ENCODE measurements at places on chromosomes 5 and 9.
A peak's percentile ranks its signal among the peaks of the same experiment; 100 is the strongest.

DNA sequence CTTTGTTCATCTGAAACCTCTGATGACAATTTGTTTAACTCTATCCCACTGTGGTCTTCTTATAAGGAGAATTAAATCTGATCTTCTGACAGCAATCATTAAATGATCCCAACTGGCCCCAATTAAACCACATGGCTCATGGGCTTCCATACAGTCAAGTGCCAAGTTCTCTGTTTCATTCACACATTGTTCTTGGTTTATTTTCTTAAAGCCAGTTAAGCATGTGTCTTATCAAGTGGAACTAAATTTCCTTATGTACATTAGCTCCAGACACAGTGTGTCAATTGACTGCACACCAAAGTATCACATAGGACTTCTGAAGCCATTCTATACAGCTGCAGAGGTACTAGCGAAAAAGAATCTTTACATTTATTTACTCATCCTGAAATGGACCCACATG is 51.2 kb downstream of the MEF2C start:
- no peak overlapping the region for H3K27ac ChIP-seq
- peaks cover 2% of the 10 kb centered on the region for H3K36me3 ChIP-seq
- no peak overlapping the region for H3K4me3 ChIP-seq
- no peaks in the 10 kb centered on the region for H3K4me1 ChIP-seq

DNA sequence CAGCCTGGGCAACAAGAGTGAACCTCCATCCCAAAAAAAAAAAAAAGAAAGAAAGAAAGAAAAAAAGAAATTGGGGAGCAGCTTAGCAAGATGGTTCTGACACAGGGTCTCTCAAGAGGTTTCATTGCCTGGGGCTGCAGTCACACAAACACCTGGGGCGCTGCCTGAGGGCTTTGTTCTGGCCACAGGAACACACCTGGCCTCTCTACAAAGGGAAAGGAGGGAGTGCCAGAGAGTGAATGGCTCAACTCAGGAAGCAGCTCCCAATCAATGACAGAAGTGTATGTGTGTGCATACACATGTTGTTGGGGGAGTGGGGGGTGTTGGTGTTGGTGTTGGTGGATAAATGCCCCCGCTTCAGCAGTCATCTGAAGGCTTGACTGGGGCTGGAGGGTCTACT is 32.4 kb upstream of the CTNNA1 start:
- DNase-seq, result no peak
- no peak overlapping the region for H3K27ac ChIP-seq

DNA sequence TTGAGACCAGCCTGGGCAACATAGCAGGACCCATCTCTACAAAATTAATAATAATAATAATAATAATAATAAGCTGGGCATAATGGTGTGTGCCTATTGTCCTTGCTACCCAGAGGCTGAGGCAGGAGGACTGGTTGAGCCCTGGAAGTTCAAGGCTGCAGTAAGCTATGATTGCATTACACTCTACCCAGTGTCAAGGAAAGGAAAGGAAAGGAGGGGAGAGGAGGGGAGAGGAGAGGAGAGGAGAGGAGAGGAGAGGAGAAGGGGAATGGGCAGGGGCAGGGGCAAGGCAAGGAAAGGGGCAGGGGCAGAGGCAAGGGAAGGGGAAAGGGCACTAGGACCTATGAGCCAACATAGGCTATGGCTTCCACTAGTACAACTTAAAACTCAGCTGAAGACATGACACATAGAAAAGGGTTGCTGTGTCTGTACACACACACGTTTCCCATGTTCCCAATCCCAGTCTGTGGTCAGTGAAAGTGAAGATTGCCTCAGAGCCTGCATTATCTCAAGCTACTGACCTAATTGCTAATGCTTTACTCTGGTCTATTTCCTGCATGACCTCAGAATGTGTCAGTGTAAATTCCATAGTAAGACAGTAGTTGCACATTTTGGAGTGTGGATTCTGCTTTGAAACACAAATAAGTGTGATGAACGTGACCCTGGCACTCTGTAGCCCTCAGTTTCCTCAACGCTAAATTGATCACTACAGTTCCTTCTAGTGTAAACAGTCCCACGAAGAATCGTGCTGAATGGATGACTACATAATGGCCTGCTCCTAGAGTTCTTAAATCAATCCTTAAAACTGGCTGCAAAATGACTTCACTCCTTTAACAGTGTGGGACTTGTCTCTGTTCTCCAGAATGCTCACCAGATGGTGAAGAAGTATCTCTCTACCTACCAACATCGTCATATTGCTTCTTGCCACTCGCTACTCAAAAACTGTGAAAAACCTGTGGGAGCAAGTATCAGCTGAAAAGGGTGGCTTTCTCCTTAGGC is 497.0 kb downstream of the RAB3C start:
- H3K27me3 ChIP-seq, result peaks cover 6% of the 10 kb centered on the region
- H3K4me1 ChIP-seq, result no peaks in the 10 kb centered on the region
- H3K27ac ChIP-seq, result no peak overlapping the region
- no peaks in the 10 kb centered on the region for H3K36me3 ChIP-seq

- peaks cover 33% of the 10 kb centered on the region for H3K4me1 ChIP-seq
- peak overlapping the region; percentile 90 for H3K27ac ChIP-seq
- peak; percentile 45 for DNase-seq
- H3K36me3 ChIP-seq, result peaks cover 15% of the 10 kb centered on the region
- H3K27me3 ChIP-seq, result no peaks in the 10 kb centered on the region
Observed at GRCh38 chr5:178249191-178249989, 16.8 kb upstream of the PHYKPL start.

- no peaks in the 10 kb centered on the region for H3K36me3 ChIP-seq
- no peak for DNase-seq
- no peaks in the 10 kb centered on the region for H3K27me3 ChIP-seq
- no peaks in the 10 kb centered on the region for H3K4me1 ChIP-seq
Observed at GRCh38 chr5:16899171-16899570, 36.9 kb downstream of the MYO10 start.

DNA sequence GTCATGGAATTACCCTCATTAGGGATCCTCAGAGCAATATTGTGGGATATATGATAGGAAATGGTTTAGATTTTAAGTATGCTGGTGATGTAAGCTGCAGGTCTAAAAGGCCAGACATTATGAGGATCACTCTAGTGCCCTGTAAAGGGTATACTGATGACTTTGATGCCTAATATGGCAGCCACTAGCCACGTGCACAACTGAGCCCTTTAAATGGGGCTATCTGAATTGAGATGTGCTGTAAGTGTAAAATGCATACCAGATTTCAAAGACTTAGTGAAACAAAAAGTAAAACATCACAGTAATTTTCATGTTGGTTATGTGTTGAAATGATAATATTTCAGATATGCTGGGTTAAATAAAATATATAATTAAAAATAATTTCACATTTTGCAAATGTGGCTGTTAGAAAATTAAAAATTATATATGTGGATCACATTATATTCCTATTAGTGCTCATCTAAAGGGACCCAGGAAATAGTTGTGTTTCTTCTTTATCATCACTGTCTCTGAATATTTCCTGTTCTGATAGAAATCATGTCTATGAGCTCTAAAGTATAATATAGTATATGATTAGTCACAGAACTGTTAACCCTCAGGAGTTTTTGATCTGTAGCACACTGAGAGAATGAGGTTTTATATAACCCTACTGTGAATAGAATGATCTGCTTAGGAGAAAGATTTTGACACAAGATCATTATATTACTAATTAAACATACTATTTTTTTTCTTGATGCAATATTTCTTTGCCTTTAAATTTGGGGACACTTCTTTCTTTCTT is 50.1 kb downstream of the OSTF1 start:
- DNase-seq, result no peak
- H3K36me3 ChIP-seq, result peaks cover 69% of the 10 kb centered on the region
- H3K27me3 ChIP-seq, result no peaks in the 10 kb centered on the region
- H3K4me1 ChIP-seq, result peaks cover 42% of the 10 kb centered on the region

DNA sequence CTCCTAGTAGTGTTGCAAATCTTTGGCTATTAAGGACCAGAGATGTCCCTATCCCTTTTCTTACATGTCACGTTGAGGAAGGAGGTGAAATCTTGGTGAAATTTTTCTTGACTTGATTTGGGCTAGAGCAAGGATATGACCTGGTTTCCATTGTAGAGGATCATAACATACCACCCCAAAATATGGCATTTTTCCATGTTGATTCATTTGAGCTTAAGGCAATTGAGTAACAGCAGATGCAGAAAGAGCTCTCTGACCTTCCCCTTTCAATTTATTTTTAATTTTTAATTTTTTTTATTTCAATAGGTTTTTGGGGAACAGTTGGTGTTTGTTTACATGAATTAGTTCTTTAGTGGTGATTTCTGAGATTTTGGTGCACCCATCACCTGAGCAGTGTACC is 61.2 kb upstream of the MAP1B start:
- H3K36me3 ChIP-seq, result no peaks in the 10 kb centered on the region
- H3K27me3 ChIP-seq, result peaks cover 38% of the 10 kb centered on the region
- H3K27ac ChIP-seq, result no peak overlapping the region
- no peak for DNase-seq
- no peak overlapping the region for H3K4me3 ChIP-seq

- no peaks in the 10 kb centered on the region for H3K36me3 ChIP-seq
- peaks cover 13% of the 10 kb centered on the region for H3K27me3 ChIP-seq
- no peak overlapping the region for H3K4me3 ChIP-seq
- no peak overlapping the region for H3K27ac ChIP-seq
- no peak for DNase-seq
Observed at GRCh38 chr9:35518225-35518821, 28.4 kb downstream of the RUSC2 start.

GRCh38 chr5:6743161-6743560 is 29.9 kb downstream of the TENT4A start:
- DNase-seq, result no peak
- peak overlapping the region; percentile 67 for H3K27ac ChIP-seq

GRCh38 chr5:132238169-132238744 is 10.6 kb upstream of the P4HA2 start:
- H3K27me3 ChIP-seq, result peaks cover 7% of the 10 kb centered on the region
- no peaks in the 10 kb centered on the region for H3K4me1 ChIP-seq

DNA sequence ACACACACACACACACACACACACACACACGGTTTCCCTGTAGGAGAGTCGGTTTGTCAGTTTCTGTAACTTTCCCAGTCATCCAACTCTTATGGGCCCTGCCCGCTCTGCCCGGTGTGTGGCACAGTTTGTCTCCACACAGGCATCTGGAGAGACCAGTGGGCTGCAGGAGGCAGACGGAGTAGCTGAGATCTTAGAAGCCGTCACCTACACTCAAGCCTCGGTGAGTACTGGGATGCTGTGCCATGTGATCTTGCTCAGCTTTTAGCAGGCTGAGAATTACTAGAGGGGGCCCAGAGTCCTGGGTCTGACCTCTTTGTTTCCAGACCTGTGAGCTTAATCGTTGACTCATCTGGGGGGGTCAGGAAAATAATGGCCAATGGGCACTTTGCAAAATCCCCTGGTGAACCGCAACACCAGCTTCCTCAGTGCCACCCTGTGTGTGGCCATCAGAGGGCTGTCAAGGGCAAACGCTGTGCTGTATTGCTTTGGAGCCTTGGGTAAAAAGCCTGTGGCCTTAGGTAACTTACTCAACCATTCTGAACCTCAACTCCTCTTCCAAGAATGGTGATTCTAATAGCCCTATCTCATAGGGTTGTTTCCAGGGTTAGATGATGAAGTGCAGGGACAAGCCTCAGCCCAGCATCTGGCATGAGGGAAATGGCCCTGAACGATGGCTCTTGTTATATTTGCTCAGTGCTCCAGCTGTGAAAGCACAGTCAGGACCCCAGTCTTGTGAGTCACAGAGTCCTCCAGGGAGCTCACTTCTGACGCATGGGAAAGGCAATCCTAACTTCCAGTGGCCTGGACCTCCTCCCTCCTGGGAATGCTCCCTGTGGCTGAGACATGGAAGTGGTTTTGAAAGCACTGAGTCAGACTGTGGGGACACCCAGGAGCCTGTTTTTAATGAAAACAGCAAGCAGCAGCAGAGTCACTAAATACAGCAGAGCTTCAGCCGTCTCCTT is 45.6 kb downstream of the COL15A1 start:
- H3K4me1 ChIP-seq, result peaks cover 2% of the 10 kb centered on the region
- H3K36me3 ChIP-seq, result no peaks in the 10 kb centered on the region
- peaks cover 35% of the 10 kb centered on the region for H3K27me3 ChIP-seq
- DNase-seq, result no peak

DNA sequence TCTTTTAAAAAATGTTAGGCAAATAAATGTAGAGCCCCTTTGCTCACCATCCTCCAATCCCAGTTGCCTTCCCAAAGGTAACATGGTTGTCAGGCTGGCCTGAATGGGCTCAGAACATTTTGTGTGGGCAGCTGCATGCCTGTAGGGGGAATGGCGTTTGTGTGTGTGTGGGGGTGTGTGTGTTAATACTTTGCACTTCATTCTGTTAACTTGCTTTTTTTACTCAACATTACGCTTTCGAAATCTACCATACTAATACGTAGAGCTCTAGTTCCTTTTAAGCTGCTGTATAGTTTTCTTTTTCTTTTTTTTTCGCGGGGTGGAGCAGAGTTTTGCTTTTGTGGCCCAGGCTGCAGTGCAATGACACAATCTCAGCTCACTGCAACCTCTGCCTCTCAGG is 14.0 kb downstream of the MYOZ3 start:
- H3K4me1 ChIP-seq, result peaks cover 5% of the 10 kb centered on the region
- H3K36me3 ChIP-seq, result no peaks in the 10 kb centered on the region
- DNase-seq, result no peak
- peaks cover 11% of the 10 kb centered on the region for H3K27me3 ChIP-seq
- no peak overlapping the region for H3K4me3 ChIP-seq

DNA sequence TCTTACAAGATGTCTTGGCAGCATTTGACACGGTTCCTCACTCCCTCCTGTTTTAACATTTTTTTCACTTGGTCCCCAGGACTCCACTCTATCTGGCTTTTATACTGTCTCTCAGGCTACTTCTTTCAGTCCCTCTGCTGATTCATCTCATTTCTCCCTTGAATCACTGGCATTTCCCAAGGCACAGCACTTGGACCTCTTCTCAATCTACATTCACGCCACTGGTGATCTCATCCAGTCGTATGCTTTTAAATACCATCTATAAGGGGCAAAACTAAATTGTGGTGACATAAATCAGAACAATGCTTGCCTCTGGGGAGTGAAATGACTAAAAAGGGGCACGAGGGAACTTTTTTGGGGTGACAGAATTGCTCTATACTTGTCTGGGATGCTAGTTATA is 47.1 kb downstream of the MAPKAP1 start:
- H3K27me3 ChIP-seq, result no peaks in the 10 kb centered on the region
- H3K4me3 ChIP-seq, result no peak overlapping the region
- H3K27ac ChIP-seq, result no peak overlapping the region

DNA sequence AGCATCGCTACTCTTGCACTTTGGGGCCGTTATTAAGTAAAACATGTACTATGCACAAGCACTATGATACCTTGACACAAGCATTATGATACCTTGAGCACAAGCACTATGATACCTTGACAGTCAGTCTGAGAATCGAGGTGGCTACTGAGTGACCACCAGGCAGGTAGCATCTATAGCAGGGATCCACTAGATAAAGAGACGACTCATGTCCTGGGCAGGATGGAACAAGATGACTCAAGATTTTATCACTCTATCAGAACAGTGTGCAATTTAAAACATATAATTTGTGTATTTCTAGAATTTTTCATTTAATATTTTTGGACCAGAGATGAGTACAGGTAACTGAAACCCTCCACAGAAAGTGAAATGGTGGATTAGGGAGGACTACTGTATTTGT is 16.9 kb downstream of the CHSY3 start:
- no peaks in the 10 kb centered on the region for H3K27me3 ChIP-seq
- H3K4me3 ChIP-seq, result no peak overlapping the region
- no peaks in the 10 kb centered on the region for H3K4me1 ChIP-seq
- H3K36me3 ChIP-seq, result no peaks in the 10 kb centered on the region
- DNase-seq, result no peak
- no peak overlapping the region for H3K27ac ChIP-seq
